ENCODE measurements at places on chromosomes 5 and 9.
A peak's percentile ranks its signal among the peaks of the same experiment; 100 is the strongest.

GRCh38 chr5:57113481-57113880 is 60.4 kb upstream of the GPBP1 start:
- no peak overlapping the region for H3K4me3 ChIP-seq
- no peaks in the 10 kb centered on the region for H3K27me3 ChIP-seq
- H3K27ac ChIP-seq, result no peak overlapping the region
- H3K4me1 ChIP-seq, result no peaks in the 10 kb centered on the region

DNA sequence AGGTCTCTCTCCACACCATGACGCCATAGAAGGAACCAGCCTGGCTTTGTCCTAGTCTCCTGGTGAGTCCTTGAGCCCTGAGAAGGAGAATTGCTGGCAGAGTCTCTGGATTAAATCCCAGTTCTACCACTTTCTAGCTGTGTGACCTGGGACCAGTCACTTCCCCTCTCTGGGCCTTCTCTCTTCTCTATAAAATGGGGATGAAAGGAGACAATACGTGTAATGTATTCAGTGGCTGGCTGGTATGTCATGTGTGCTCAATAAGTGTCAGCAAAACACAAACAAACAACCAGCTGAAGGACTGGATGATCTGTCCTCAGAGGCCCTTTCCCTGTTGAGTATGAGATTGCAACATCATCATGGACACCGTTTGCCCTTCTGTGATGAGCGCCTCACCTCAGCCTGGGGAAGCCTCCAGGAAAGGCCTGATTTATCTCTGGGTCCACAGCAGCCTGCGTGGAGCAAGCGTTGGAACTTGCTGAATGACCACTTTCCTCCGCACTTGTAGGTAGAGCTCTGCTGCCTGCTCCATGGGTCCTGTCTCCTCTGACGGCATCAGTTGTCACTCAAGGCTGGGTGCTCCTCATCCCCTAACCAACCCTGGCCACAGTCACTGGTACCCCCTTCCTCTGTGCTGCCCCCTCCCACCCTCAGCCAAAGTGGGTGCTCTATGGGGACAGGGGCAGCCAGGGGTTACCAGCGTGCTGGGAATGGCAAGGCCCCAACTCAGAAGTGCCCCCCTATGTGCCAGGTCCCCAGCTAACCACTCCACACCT is 3.6 kb upstream of the NR5A1 start:
- no peaks in the 10 kb centered on the region for H3K36me3 ChIP-seq
- H3K27ac ChIP-seq, result no peak overlapping the region
- no peaks in the 10 kb centered on the region for H3K4me1 ChIP-seq
- peaks cover 10% of the 10 kb centered on the region for H3K27me3 ChIP-seq
- no peak for DNase-seq

DNA sequence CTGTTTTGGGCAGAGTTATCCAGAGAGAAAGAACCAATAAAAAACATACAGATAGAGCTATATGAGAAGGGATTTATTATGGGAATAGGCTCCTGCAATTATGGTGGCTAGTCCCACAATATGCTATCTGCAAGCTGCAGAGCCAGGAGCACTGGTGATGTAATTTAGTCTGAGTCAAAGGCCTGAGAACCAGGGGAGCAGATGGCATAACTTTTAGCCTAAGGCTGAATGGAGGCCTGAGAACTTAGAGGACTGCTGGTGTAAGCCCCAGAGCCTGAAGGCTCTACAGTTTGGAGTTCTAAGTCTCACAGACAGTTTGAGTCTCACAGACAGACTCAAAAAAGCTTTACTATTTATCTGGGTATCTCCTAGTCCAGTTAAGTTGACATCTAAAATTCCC is 263.8 kb downstream of the FBXL7 start:
- H3K4me1 ChIP-seq, result no peaks in the 10 kb centered on the region
- no peaks in the 10 kb centered on the region for H3K36me3 ChIP-seq
- DNase-seq, result no peak
- no peak overlapping the region for H3K4me3 ChIP-seq
- no peak overlapping the region for H3K27ac ChIP-seq
- no peaks in the 10 kb centered on the region for H3K27me3 ChIP-seq

- no peak for DNase-seq
- H3K27ac ChIP-seq, result peak overlapping the region; percentile 26
- H3K36me3 ChIP-seq, result no peaks in the 10 kb centered on the region
- H3K4me3 ChIP-seq, result peak overlapping the region; percentile 61
- peaks cover 20% of the 10 kb centered on the region for H3K4me1 ChIP-seq
These were observed 35.6 kb upstream of the HAND1 start for GRCh38 chr5:154513669-154514084.

- H3K27me3 ChIP-seq, result peaks cover 12% of the 10 kb centered on the region
- H3K36me3 ChIP-seq, result no peaks in the 10 kb centered on the region
- peak; percentile 59 for DNase-seq
- no peak overlapping the region for H3K4me3 ChIP-seq
- peak overlapping the region; percentile 33 for H3K27ac ChIP-seq
These were observed 25.0 kb downstream of the SH3TC2 start for GRCh38 chr5:149037817-149038216.

DNA sequence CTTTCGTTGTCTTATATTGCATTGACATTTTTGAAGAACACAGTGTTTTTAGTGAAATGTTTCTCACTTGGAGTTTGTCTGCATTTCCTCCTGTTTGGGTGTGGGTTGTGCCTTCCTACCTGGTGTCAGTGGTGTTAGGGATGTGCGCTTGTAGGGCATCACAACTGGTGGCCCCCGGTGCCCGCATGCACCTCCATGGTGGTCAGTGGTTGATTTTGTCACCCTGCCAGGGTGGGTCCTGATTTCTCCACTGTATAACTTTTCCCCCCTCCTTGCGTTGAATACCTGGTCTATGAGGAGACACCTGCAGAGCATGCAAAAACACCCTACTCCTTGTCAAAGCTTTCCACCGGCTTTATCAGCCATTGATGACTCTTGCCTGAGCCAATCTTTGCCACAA is 132.9 kb downstream of the BARX1 start:
- H3K27me3 ChIP-seq, result peaks cover 35% of the 10 kb centered on the region
- H3K4me1 ChIP-seq, result no peaks in the 10 kb centered on the region
- no peaks in the 10 kb centered on the region for H3K36me3 ChIP-seq
- no peak for DNase-seq

- H3K27ac ChIP-seq, result no peak overlapping the region
- DNase-seq, result no peak
- no peaks in the 10 kb centered on the region for H3K36me3 ChIP-seq
- H3K4me1 ChIP-seq, result no peaks in the 10 kb centered on the region
- no peak overlapping the region for H3K4me3 ChIP-seq
- H3K27me3 ChIP-seq, result no peaks in the 10 kb centered on the region
These were observed 218.4 kb downstream of the ANXA1 start for GRCh38 chr9:73370053-73370452.

DNA sequence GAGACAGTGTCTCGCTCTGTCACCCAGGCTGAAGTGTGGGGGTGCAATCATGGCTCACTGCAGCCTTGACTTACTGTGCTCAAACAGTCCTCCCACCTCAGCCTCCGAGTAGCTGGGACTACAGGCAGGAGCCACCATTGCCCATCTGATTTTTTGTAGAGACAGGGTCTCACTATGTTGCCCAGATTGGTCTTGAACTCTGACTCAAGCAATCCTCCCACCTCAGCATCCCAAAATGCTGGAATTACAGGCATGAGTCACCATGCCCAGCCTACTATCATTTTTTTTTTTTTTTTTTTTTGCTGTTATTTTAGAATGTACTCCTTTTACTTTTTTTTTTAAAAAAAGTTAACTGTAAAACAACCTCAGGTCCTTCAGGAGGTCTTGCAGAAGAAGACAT is 449.0 kb downstream of the CCDC171 start:
- no peak overlapping the region for H3K27ac ChIP-seq
- no peaks in the 10 kb centered on the region for H3K36me3 ChIP-seq
- H3K4me1 ChIP-seq, result no peaks in the 10 kb centered on the region
- no peak for DNase-seq
- H3K4me3 ChIP-seq, result no peak overlapping the region
- H3K27me3 ChIP-seq, result peaks cover 2% of the 10 kb centered on the region
